Endothelial cell (in vitro differentiated cells): ENCODE measurements at places on chromosomes 7 and 10. TPM values are rescaled to one million over a fixed set of nuclear protein-coding genes. Genes with fewer than 3 reads are reported as not detected.
A peak's percentile ranks its signal among the peaks of the same experiment; 100 is the strongest.

DNA sequence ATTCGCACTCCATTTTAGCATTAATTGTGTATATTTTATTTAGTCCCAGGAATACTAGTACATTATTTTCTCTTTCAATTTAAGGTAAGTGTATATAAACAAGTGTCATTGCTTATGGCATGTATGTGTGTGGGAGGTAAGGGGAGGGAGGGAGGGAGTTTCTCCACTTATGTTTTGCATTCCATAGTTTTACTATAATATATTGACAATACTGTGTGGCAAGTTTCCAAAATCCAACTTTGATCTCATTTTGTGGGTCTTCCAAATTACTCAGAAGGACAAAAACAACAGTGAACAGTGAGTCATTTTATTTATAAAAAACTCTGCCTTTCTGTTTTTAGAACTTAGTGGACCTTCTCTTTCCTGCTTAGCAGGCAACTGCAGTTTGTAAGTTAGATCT lies 102.3 kb upstream of the SEMA3E start:
- DNase-seq = no peak
- H3K36me3 ChIP-seq = peaks cover 3% of the 10 kb centered on the region
- no peak overlapping the region for H3K27ac ChIP-seq
- H3K4me3 ChIP-seq = no peak overlapping the region
- H3K27me3 ChIP-seq = no peaks in the 10 kb centered on the region
- H3K4me1 ChIP-seq = no peaks in the 10 kb centered on the region

FGFBP3 gene
- total RNA-seq = 3.1 TPM

DNA sequence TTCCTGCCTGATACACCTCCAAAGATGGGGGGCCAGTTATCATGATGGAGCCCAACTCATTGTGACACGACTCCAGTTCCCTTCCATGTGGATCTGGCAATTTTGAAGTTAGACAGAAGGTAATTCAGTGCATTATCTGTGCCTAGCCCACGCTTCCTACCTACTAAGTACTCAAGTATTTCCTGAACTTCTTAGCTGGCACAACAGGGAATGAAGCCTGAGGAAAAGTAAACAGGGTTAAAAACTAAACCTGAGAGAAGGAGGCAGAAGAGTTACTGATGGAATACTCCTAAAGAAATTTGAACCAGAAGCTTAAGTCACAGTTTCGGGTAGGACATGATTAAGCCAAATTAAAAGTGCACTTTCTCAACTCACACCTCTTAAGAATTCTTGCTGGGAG lies 1.1 kb upstream of the SEC31B start:
- no peak overlapping the region for H3K4me3 ChIP-seq
- peaks cover 4% of the 10 kb centered on the region for H3K27me3 ChIP-seq
- no peak for DNase-seq
- H3K36me3 ChIP-seq = peaks cover 18% of the 10 kb centered on the region

DNA sequence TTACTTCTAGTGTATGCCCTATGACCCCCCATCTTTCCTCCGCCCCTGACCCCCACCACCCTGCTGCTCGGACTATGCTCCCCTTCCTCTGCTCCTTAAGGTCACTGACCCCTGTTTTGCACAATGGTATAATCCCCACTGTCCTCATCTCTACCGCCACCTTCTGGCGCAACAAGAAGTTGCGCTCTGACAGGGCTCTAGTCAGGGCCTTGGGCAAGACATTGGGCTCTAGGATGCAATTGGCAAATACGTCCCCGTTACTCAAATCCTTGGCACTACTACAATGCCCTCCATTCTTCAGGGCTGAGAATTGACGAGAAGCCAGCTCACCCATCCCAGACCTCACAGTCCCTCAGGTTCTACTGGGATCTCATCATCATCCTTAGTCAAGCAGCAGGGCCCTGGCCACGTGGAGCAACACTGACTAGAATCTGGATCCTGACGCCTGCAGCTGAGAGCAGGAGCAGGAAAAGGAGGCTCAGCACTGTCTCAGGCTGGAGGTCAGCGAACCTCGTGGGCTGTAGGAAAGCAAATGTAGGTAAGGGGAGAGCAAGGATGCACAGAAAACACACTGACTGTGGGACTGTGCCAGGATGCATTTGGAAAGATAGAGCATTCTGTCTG lies 10.6 kb downstream of the LRIT2 start:
- no peaks in the 10 kb centered on the region for H3K36me3 ChIP-seq
- H3K4me3 ChIP-seq = no peak overlapping the region
- DNase-seq = peak; percentile 62
- H3K27ac ChIP-seq = no peak overlapping the region
- H3K4me1 ChIP-seq = no peaks in the 10 kb centered on the region
- peaks cover 9% of the 10 kb centered on the region for H3K27me3 ChIP-seq

DNA sequence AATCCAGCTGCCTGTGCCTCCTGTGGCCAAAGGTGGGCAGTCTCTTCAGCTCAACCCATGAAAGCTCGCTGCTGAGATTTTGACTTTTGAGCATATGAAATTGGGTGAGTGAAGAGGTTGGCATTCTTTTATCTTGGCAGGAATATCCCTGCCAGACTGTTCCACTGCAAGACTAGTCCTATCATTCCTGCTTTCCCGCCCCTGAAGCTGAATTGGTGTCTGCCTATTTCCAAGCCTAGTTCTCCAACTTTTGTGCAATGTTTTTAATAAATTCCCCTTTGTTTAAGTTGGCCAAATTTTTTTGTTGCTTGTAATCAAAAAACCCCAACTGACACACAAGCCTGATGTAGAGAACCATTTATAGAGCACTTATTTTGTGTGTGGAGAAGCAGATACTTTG lies 34.8 kb upstream of the BICC1 start:
- no peak overlapping the region for H3K4me3 ChIP-seq
- H3K27me3 ChIP-seq = no peaks in the 10 kb centered on the region
- no peak for DNase-seq
- H3K4me1 ChIP-seq = peaks cover 11% of the 10 kb centered on the region
- no peak overlapping the region for H3K27ac ChIP-seq
- no peaks in the 10 kb centered on the region for H3K36me3 ChIP-seq

- no peaks in the 10 kb centered on the region for H3K27me3 ChIP-seq
- H3K27ac ChIP-seq = no peak overlapping the region
- no peak for DNase-seq
Observed at GRCh38 chr10:4382811-4383210, 443.2 kb upstream of the AKR1E2 start.

DNA sequence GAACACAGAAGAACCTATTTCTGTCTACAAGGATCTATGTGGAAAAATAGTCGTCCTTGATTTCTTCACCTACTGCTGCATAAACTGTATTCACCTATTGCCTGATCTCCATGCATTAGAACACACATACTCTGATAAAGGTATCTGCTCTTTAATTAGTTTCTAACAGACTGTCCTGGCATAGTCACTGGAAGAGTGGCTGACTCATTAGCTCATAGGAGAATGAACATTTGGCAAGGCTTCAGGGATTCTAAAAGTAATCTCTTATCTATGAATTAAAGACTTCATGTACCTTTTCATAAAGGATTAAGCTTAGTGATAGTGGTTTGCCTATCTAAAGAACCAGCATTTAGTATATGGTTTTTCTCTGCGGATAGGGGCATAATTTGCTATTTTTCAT lies 4.1 kb downstream of the NHLRC2 start:
- H3K4me1 ChIP-seq = peaks cover 17% of the 10 kb centered on the region
- no peak for DNase-seq
- H3K36me3 ChIP-seq = peaks cover 7% of the 10 kb centered on the region
- H3K27me3 ChIP-seq = no peaks in the 10 kb centered on the region
- H3K4me3 ChIP-seq = no peak overlapping the region
- no peak overlapping the region for H3K27ac ChIP-seq
